Stimulated activated CD8-positive, alpha-beta memory T cell treated with anti-CD3 and anti-CD28 coated beads, Interleukin-4, amount 100 ng/mL, for 24 hours (primary cell): ENCODE measurements at places on chromosomes 6 and 20.

GRCh38 chr6:97064578-97064977, 140.1 kb downstream of the KLHL32 start:
- no peak for DNase-seq

GRCh38 chr6:159788276-159788675, 1.1 kb downstream of the TCP1 start:
- no peak for DNase-seq

DNA sequence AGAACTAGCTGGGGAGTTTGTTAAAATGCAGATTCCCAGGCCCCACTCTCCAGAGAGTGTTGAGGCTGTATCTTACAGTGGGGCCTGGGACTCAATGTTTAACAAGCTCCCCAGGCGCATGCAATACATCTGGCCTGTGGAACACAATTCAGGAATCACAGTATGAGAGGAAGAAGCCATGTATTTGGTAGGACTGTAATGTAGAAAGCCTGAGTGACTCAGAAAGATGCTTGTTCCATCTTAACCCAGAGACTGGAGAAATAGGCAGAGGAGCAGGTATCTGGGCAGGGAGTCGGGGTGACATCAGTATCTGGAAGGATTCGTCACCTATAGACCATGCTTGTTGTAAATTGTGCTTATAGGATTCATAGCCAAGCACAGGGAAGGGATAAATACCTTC, 90.5 kb downstream of the UNC5CL start:
- DNase-seq, result no peak

GRCh38 chr6:42147138-42147562, 4.7 kb upstream of the C6orf132 start:
- DNase-seq, result no peak

GRCh38 chr20:59006864-59007664, at the start of gene CTSZ:
Gene CTSZ, minus strand, starts transcription at chr20:59007254. Its CDS starts 126 bp downstream, at chr20:59007128.
- no peak for DNase-seq

DNA sequence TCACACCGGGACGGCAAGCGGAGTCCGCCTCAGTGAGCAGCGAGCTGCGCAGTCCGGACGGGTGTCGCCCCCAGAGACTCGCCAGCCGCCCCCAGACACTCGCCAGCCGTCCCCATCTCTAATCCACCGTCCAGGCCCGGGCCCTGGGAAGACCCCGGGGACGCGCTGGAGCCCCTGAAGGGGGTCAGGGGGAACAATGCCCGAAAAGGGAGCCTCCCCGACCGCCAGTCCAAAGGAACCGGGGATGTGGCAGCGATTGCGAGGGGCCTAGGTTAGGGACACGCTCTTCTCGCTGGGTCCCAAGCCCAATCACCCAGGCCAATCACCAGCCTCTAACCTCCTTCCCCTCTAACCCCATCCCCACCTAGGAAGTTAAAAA, 33.1 kb downstream of the TFAP2A start:
- no peak for DNase-seq

GRCh38 chr6:100808638-100809275, 72.4 kb downstream of the ASCC3 start:
- DNase-seq, result no peak
